ENCODE measurements at places on chromosomes 3 and 15.

- no peak for DNase-seq
Observed at GRCh38 chr3:141268306-141268705, 36.7 kb downstream of the PXYLP1 start.

- DNase-seq, result no peak
Observed at GRCh38 chr3:15755181-15755580, 42.6 kb downstream of the ANKRD28 start.

DNA sequence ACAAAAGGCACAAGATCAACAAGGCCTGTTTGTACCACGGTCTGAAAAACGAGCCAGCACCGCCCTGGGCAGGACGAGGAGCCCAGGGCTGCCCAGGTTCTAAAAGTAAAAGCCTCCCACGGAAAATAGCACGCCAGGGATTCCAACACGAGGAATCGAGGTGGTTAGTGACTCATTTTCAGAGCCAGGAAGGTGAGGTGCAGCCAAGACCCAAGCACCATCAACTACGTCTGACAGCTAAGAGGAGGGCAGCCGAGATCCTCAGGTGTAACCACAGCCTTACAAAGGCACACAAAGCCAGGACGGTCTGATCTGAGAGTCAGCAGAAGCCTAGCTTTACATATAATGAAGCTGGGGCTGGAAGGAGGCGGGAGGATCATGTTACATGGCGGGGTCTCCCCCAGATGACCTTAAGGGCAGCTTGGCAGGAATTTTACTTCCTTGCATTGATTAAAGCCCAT, 52.5 kb downstream of the ATP10A start:
- no peak for DNase-seq

DNA sequence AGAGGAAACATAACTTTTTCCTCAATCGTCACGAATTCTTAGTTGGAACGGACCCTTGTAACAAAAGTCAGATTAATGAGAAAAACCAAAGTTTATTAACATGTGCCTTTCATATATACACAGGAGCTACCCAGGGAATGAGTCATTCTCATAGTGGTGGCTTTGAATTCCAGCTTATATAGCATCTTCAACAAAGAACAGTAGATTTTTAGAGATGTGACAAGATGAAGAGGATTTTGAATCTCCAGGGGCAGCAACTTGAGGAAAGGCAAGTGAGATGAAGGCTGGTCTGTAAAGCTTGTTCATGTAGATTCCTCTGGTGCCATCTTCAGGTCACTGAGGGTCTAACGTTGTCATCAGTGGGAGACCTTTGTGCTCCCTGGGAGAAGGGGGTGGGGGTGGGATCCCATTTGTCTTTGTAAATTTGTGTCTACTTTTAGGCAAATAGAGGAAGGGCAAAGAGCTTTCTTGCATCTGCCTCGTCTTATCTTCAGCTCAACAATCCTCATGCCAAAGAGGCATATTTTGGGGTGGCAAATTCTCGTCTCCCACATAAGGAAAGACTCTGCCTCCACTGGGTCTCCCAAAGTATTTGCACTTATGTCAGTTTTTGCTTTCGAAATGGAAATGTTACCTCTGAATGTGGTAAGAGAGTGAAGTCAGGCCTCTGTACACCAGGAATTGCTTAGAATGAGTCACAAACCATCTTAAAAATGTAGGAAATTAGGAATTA, 29.5 kb downstream of the CLEC3B start:
- DNase-seq, result no peak

DNA sequence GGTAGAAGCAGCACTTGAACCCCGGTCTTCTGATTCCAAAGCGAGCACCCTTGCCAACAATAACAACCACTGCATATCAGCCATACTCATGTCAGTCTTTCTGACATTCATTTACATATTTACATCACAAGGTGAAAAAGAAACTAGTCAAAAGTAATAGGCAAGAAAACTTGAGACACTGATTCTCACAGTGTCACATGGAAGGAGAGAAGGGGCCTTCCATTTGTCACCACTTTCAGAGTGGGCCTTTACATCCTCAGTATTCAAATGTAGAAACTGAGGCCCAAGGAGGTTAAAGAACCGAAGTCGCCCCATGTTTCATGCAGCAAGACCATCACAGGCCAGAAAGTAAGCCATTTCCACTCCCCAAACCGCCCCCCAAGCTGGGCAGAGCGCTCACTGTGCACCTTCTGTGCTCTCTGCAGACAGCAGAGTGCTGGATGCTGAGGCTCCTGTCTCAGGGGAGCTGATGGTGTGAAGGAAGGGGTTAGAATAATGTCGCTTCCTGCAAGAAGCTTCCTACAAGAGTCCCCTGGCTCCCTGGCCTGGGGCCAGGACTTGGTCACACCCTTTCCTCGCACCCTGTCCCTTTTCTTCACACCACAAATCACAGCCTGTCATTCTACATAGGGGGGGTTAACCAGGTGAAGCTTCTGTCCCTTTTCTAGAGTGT, 260.1 kb downstream of the UACA start:
- DNase-seq, result no peak

Measured in LoVo (cell line).